ENCODE measurements at places on chromosomes 16 and 17.

GRCh38 chr17:82372249-82373071 lies 895 bp downstream of the UTS2R start:
- DNase-seq: no peak

DNA sequence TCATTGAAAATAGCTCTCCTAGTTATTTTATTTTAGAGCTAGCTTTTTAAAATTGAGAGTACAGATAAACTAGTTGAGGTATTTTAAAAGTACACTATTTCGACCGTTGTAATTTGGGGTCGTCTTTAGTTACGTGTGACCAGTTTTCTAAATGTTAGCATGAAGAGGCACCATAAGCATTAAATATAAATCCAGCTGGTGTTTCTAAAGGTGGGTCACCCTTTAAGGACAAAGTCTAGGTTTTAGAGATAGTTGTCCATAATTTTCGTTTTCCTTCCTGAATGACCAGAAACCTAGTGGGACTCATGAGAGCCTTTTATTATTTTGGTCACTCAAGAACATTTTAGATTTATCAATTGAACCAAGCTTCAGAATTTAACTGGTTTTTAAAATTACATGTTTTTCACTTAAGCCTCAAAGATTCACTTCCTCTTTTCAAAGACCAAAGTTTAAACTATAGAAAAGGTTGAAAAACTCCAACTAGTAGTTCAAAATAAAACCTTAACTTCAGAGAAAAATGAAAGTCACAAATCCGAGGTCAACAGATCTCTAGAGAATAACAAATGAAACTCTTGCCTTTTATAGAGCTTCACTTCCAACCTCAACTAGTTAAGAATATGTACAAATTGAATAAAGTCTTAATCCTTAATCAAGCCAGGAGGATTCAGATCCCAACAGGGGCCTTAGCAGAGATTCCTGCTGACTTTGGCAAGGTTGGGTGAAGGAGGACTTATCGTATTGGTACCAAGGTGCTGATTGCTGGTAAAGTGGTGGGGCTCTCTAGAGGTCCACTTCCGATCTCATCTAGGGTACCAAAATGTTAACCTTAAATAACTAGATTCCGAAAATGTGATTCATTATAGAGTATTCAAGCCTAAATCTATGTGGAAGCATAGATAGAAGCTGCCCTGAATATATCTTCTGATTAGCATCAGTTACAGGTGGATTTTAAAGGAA lies 32.5 kb downstream of the PHKB start:
- no peak for DNase-seq

- no peak for DNase-seq
These were observed 265.0 kb downstream of the PHKB start for GRCh38 chr16:47726031-47726675.

DNA sequence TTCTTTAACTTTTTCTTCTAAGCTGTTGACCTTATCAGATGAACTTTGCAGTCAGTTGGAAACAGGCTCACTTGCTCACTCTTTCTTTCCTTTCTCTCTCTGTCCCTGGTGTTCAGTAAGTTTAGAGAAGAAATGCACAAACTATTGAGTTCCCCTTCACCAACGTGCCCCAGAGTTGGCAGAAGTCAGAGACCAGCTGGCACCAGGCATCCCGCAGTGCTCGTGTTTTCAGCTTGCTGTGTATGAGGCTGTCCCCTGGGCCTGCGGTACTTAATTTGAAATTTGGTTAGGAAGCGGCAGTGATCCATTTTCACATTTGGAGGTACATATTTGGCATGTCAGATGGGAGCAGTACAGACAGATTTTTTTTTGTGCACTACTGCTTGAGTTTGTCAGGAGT lies 258.6 kb downstream of the SNX29 start:
- no peak for DNase-seq

GRCh38 chr17:48989100-48989499 lies 8.1 kb upstream of the IGF2BP1 start:
- DNase-seq: no peak

DNA sequence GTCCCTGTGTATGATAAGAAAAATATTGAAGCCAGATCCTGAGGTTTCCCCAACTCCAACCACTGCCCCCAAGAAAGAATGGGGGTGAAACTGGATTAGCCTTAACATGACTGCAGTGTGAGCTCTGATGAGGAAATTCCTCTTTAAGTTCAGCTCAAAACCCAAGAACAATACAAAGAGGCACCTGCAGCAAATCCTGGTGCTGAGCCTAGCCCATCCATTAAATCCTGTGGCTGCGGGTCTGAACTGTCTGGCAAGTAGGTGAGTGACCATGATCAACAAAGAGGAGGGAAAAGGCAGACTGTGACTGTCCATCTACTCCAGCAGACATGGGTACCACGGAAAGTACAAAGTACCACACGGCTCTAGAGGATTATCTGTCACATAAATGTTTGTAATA lies 64.2 kb downstream of the CREBBP start:
- no peak for DNase-seq

DNA sequence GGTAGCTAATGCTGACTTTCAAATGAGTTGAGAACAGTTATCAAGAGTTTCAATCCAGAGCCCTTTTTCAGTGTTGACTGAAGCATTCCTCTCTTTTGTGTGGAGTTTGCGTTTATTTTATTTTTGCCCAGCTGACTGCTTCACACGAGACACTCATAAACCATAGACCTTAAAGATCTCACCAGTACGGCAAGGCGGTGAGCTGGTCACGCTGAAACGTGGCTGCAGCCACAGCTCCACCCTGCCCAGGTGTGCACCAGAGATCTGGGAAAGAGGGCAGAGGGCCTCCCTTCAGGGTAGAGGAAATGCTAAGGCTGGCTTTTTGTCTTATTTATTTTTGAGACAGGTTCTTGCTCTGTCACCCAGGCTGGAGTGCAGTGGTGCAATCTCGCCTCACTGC lies 112.2 kb downstream of the AATF start:
- no peak for DNase-seq

- DNase-seq: peak; percentile 57
These were observed 8.0 kb downstream of the ST3GAL2 start for GRCh38 chr16:70430667-70431536.

DNA sequence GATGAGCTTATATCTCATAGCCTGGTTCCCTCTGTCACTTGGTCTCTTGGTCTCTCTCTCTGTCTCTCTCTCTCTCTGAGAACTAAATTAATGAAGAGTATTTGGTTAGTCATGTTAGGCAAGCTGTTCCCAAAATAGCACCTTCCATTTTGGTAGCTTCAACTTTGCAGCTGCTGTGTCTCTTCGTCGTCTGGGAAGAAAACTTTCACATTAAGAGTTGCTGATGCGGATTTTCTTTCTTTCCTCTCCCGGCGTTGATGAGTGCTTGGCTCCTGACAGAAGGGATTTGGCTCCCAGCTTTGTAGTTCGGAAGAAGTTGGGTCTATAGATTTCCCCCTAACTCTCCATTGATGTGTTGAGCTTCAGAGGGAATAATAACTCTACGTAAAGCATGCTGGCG lies at the start of gene RBFOX1:
RBFOX1 (plus strand) TSS at position 235 of the 400 bp plus-strand sequence.
- no peak for DNase-seq

DNA sequence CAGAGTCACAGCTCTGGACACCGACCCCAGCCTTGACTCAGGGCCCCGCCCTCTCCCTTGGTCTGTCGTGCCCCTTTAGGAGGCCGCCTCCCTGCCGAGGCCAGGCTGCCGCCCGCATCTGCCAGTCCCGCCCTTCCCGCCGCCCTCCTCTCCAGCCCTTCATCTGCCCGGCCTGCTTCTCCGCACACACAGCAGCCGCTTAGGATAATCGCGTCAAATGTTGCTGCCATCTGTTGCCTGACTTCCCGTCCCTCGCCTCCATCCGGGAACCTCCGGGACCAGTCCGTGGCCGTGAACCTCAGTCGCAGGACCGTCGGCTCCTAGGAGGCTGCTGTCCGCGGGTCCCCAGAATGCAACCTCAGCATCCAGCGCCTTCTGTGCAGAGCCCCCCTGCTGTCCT lies 11.9 kb downstream of the GSE1 start:
- DNase-seq: no peak

GRCh38 chr17:3679531-3680126 lies 11.0 kb downstream of the EMC6 start:
- no peak for DNase-seq

- no peak for DNase-seq
These were observed 13.6 kb downstream of the CDC42EP4 start for GRCh38 chr17:73297934-73298861.

- no peak for DNase-seq
These were observed 114.5 kb downstream of the COPRS start for GRCh38 chr17:31744511-31744951.

GRCh38 chr17:29549177-29549923 lies 17.5 kb downstream of the ABHD15 start:
- DNase-seq: no peak

DNA sequence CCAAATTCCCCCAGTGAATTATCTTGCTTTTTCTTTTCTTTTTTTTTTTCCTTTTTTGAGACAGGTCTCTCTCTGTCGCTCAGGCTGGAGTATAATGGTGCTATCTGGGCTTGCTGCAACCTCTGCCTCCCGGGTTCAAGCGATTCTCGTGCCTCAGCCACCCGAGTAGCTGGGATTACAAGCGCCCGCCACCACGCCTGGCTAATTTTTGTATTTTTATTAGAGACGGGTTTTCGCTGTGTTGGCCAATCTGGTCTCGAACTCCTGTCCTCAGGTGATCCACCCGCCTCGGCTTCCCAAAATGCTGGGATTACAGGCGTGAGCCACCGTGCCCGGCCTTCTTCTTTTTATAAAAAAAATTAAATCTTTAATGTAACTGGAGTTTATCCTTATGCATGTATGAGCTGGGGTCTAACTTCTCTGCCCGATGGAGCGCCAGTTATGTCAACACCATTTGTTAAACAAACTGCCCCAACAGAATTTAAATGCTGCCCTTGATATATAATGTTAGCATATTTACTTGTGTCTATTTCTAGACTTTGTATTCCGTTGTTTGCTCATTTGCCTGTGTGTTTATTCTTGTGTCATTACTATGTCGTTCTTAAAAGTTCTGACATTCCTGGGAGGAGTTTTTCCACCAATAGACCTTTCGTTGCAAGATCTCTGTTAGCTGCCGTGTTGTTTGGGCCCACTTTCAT lies 535 bp upstream of the AURKB start:
- no peak for DNase-seq

DNA sequence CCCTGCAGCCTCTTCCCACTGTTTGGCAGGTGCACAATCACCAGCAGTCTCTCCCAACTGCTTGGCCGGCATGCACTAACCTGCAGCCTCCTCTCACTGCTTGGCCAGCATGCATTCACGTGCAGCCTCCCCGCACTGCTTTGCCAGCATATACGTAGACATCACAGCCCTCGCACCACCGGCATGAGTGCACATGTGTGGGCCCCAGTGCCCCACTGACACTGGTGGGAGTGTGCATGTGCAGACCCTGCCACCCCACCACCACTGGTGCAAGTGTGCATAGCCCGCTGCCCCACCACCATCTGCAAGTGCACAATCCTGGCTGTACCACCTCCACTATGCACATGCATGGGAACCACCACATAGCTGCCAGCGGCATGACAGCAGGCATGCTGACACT lies 127.5 kb upstream of the SOX9 start:
- DNase-seq: no peak

DNA sequence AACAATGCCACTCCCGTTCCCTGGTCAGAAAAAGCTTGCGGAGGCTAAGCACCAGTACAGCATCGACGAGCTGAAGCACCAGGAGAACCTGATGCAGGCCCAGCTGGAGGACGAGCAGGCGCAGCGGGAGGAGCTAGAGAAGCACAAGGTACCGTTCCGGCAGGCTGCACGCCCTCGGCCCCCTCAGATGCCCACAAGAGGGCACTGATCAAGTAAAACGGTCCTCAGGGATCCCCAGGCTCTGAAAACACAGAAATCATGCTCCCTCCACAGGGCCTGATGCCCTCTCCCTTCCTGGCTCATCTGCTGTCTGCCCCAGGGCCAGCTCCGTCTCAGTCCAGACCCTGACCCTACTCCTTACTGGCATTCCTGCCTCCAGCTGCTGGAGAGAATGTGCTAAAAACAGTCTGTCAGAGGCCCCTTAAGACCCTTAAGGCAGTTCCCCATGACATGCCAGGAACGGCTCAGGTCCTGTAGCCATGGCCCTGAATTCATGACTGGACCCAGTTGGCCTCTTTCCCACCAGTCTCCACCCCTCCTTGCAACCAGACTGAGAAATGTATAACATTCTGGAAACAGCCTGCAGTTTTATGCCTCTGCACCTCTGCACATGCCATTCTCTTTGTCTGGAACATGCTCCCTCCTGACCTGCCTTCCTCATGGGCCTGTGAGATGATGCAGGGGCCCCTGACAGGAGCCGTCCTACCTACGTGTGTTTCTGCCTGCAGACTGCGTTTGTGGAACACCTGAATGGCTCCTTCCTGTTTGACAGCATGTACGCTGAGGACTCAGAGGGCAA lies 21.8 kb downstream of the DRC3 start:
- DNase-seq: no peak

- no peak for DNase-seq
These were observed 25.1 kb downstream of the FA2H start for GRCh38 chr16:74749291-74750055.

DNA sequence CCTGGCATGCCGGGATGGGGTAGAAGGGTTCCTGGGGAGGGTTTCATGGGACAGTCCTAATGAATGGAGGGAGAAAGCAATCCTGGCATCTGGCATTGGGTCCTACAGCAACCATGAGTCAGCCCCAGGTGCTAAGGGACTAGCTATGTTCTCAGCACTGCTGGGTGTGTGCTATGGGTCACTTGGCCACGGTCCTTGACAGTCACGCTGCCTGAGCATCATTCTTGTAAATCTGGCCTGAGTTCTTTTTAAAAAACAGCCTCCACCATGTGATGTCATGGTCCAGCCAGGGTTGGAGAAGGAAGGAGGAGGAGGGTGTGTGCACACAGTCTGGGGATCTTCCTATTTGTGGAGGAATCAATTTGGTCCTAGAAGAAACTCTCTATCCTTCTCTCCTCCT lies 6.2 kb upstream of the RAMP2 start:
- no peak for DNase-seq

DNA sequence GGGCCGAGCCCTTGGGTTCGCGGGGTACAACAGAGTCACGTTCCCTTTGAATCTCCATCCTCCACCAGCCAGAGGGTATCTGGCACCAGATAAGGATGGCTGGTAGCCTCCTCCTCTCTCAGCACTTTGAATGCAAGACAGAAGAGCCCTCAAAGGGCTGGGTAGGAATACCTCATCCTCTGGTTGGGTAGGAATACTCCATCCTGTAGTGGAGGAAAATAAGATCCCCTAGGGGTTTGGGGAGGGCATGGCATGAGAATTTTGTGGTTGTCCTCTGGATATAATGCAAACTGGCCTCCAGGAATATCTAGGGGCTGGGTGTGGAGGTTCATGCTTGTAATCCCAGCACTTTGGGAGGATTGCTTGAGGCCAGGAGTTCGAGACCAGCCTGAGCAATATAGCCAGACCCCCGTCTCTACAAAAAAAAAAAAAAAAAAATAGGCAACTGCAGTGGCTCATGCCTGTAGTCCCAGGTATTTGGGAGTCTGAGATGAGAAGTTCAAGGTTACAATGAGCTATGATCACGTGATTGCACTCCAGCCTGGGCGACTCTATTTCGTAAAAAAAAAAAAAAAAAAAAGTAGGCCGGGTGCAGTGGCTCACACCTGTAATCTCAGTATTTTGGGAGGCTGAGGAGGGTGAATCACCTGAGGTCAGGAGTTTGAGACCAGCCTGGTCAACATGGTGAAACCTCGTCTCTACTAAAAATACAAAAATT lies 2.7 kb downstream of the IGFBP4 start:
- DNase-seq: no peak

- no peak for DNase-seq
These were observed 13.4 kb downstream of the WFDC1 start for GRCh38 chr16:84308120-84308519.

All from stimulated activated CD8-positive, alpha-beta memory T cell treated with anti-CD3 and anti-CD28 coated beads, Interleukin-4, amount 100 ng/mL, for 4 hours (primary cell).